Activated CD8-positive, alpha-beta memory T cell treated with anti-CD3 and anti-CD28 coated beads, Interleukin-2, amount 10 ng/mL, durations not matched to agents 7 days and 5 days (primary cell): ENCODE measurements at places on chromosomes 2 and 18. TPM values are rescaled to one million over a fixed set of nuclear protein-coding genes. Genes with fewer than 3 reads are reported as not detected.

The REG3G gene
- not detected for total RNA-seq

- peaks cover 32% of the 10 kb centered on the region for H3K36me3 ChIP-seq
- H3K4me1 ChIP-seq: peaks cover 47% of the 10 kb centered on the region
- H3K27ac ChIP-seq: no peak overlapping the region
- H3K27me3 ChIP-seq: no peaks in the 10 kb centered on the region
Observed at GRCh38 chr18:44802508-44802907, 121.8 kb downstream of the SETBP1 start.

DNA sequence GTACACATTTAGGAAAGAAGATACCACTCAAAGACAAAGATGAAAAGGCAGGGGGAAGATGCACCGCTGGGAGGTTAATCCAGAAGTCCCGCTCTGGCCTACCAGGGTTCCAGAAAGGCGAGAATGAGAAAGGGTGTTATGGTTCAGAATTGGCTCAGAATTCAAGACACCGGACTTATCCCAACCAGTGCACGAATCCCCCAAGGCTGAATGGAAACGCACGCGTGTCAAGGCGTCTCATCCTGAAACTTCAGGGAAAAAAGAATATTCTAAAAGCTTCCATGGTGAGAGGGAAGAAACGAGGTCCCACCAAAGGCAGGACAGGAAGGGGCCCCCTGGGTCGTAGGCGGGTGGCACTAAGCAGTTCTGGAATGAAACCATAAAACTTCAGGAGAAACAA is 71.9 kb downstream of the SLC66A2 start:
- DNase-seq: no peak
- no peaks in the 10 kb centered on the region for H3K27me3 ChIP-seq
- no peak overlapping the region for H3K27ac ChIP-seq

DNA sequence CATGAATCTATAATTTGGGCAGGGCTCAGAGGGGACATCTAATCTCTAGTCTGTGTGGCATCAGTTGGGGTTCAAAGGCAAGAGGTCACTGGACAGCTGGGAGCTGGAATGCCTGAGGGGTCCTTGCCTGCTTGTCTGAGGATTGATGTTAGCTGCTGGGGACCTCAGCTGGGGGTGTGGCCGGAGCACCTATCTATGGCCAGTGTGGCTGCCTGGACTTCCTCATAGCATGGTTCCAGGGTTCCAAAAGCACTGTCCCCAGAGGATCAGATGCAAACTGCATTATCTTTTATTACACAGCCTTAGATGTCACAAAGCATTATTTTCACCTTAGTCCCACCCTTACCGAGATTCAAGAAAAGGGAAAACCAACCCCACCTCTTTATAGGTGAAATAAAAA is 38.6 kb upstream of the YPEL5 start:
- H3K4me3 ChIP-seq: no peak overlapping the region
- no peaks in the 10 kb centered on the region for H3K36me3 ChIP-seq
- no peaks in the 10 kb centered on the region for H3K4me1 ChIP-seq

DNA sequence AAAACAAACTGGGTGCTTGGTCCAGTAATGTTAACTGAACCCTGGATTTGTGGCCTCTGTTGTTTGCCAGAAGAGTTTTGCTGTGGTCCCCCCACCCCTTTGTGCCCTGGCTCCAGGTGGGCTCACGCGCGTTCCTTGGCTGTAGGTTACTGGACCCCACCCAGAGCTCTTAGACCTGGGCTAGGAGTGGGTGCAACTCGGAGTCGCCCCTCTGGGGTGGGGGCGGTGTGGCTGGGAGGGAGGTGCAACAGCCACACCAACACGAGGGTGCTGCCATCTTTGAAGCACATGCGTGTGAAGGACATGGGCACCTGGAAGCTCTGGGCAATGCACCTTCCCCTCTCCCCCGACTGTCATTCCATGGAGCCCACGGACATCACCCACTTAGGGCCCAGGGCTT is 92.7 kb downstream of the USP40 start:
- DNase-seq: no peak
- H3K4me1 ChIP-seq: no peaks in the 10 kb centered on the region
- H3K4me3 ChIP-seq: no peak overlapping the region

DNA sequence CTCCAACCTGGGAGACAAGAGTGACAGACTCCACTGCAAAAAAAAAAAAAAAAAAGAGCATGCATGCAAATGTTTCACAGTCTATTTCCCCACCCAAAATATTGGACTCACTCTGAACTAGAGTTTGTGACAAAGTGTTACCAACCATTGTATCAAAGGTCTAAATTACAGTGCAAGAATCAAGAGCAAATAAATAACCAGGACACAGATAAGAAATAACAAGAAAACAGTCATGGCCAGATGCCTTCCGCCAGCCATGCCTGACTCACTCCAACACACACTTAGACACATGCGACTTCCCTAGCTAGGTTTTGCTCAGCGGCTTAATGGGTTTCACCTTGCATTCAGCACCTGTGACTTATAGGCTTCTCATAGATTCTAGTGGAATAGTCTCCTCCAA is 62.8 kb downstream of the CYB5A start:
- no peak overlapping the region for H3K27ac ChIP-seq
- no peaks in the 10 kb centered on the region for H3K36me3 ChIP-seq
- DNase-seq: no peak

DNA sequence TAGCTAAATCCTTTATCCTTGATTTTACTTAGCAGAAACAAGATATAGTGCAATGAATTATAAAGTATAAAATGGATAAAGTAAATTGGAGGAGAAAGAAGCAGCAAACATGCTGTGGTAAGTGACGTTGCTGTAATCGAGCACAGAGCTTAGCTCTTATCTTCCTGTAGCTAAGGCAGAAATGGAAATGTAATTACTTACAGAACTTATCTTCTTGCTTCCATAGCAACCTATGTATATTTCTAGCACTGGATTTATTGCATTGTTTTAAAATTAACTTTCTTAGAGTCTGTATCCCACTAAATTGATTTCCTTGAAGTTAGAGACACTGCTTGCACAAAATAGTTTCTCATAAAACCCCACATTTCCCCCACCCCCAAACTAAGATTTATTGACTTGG is 130.6 kb upstream of the MC4R start:
- H3K4me1 ChIP-seq: no peaks in the 10 kb centered on the region
- no peak overlapping the region for H3K27ac ChIP-seq
- no peaks in the 10 kb centered on the region for H3K36me3 ChIP-seq
- H3K4me3 ChIP-seq: no peak overlapping the region
- no peak for DNase-seq
